ENCODE measurements at places on chromosomes 5 and 9.
A peak's percentile ranks its signal among the peaks of the same experiment; 100 is the strongest.

DNA sequence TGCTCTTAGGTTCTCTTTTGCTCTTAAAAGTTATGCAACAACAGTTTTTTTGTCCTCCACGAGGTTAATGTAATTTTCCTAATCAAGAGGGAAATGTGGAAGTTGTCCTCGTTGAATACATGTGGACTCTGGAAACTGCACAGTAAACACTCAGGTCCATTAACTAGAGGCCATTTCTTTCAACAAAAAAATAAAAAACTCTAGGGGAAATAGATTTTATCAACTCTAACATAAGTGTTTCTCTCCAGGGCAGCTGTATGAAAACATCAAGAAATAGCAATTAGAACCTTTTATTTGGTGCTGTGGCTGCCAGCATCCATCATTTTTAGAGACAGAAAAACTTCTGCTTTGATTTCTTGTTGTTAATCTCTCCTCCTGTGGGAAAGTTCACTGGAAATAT lies 288.6 kb downstream of the ICE1 start:
- no peak for DNase-seq

GRCh38 chr5:100762108-100762507 lies 141.0 kb downstream of the ST8SIA4 start:
- no peak for DNase-seq

- no peak for DNase-seq
Observed at GRCh38 chr9:93597871-93598646, 21.7 kb downstream of the PHF2 start.

- no peak for DNase-seq
Observed at GRCh38 chr5:36685631-36686288, 79.4 kb downstream of the SLC1A3 start.

DNA sequence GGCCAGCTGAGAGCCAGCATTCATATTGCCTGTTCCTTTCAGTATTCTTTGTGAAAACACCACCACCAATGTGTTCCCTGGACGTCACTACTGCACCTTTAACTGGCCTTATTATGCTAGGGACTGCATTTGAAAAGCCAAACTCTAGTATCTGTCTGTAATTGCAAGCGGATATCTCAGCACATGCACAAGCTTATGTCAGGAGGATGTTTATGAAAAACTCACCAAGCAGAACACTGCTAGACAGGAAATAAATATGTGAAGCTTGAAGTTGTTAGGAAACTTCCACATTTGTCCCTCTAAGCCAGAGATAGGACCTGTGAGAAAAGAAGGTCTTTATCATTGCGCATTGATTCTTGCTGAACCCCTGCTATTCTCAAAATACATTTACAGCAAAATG lies 135.4 kb upstream of the CCDC152 start:
- DNase-seq = no peak

DNA sequence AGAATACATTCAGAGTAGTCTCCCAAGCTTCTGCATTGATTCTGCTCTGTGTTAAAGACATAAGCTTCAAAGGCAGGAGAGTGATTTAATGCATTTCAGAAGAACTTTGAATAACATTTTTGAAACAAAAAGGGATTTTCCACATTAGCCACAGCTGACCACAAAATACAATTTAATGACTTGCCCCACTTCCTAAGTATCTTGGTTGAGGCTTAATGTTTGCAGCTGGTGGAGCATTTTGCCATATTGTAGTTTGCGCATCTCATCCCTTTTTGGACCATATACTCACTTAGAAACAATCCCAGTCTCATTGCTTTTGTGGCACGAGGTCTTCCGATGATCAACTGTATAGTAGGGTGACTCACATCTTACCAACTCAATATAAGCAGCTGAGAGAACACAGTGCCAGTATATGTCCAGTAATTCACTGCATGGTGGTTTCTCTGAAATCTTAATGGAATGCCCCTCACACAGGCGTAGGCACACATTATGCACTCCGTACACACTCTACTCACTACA lies 455.8 kb upstream of the PTGER4 start:
- no peak for DNase-seq

DNA sequence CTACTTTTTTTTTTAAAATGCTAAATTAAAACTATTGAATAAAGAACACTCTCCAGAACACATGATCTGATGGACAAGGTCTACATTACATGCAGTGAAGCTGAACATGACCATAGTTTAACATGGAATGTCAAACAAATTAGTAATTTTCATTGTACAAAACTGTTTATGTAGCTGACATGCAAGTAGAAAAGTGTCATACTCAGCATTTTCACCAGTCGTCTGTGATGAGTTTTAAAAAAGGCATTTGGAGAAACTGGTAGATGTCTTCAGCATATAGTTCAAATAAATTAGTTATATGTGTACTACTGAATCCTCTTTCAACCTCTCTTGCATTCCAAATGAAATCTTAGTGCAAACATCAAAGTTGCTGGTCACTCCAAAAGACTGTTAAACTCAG lies 301.9 kb downstream of the FER start:
- no peak for DNase-seq

GRCh38 chr5:14929293-14930065 lies 57.9 kb upstream of the ANKH start:
- DNase-seq = no peak

DNA sequence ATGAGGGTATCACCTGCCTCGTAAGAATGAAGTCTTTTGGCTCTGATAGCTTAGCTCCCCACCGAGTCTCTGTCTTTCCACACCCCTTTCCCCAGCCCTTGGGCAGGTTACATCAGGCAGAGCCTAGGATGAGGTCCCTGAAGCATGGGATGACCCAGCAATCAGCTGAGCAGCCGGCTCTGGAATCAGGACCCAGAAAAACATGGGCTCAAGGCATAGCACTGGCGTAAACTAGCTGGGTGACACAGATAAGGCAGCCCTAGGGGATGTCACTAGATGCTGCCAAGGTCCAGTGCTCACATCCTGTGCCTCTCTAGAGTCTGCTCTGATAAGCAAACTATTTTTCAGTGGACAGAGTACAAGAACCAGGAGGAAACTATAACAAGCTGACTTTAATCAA lies 26.6 kb downstream of the IDNK start:
- no peak for DNase-seq

DNA sequence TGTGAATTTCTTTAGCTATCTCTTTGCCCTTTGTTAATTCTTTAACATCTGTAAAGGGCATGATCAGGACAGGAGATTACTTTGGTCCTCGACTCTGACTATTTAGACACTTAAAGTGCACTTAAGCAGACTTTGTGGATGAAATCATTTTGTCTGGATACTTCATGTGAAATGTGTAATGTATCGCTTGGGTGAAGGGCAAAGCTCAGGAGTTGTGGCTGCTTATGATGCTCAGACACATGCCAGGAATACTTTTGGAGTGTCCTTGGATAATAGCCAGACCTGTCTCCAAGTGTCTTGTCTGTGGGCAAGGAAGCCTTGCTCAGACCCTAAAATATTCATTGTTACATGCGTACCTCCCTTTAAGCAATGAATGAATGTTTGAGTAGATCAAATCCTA lies 87.8 kb downstream of the RAI14 start:
- DNase-seq = no peak

- DNase-seq = no peak
Observed at GRCh38 chr5:90855296-90856010, 296.9 kb downstream of the ADGRV1 start.

DNA sequence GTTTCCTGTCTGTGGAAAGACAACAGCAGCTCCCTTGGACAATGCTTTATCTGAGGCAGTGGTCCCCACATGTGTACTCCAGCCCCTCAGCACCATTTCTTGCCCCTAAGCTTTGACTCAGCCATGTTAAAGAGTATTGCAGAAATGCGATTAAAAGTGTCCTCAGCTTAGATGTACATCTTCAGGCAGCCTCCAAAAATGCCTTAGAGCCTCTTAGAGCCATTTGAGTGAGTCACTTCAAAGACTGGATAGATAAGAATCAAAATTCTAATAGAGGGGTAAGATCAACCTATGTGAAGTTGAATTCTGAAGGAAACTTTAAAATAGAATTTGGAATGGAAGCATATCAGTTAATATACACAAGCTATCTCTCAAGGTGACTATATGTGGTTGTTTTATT lies 296.3 kb downstream of the ADAMTS6 start:
- DNase-seq = no peak

DNA sequence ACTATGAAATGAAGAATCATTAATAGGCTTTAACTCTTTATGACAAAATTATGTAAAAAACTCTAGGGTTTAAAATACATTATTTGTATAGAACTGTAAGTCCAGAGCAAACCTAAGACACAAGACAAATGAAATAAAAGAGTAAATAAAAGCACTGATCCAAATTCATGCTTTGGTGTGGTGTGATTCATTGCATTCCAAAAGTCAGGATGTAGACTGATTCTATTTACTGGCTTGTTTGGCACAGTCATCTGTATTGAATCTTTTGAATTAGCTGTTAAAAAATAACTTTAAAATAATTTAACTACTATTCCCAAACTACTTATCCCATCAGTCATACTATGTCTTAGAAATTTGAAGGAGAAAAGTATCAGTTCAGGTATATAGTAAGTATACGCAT lies 31.1 kb downstream of the IL4 start:
- DNase-seq = no peak

DNA sequence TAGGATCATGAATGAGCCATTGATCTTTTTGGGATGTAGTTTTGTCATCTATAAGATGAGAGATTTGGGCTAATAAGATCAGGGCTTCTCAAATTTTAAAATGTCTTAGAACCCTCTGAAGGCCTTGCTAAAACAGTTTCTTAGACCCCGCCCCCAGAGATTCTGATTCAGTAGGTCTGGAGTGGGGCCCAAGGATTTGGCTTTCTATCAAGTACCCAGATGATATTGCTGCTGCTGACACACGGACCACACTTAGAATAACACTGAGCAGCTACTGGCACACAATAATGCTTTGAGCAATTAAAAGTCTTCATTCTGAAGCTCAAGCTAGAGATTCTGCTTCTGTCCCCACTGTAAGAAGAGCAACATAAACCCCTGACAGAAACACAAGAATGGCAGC lies 216.7 kb downstream of the SMARCA2 start:
- no peak for DNase-seq

DNA sequence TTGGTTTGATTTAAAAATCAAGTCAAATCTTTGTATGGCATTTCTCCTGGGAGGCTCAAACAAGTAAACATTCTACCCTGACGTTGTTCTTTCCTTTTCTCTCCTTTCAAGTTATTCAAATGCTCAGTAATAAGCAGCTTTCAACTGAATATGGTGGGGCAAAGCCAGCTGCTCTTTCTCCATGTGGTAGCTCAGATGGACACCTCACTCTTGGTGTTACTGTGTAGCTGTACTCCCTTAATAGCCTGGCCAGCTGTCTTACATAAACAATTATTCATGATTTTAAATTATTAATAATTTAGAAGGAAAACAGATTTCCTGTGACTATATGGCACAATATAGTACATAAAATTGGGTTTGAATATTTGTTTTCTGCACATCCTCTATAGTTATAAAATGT lies 165.2 kb downstream of the PDE4D start:
- DNase-seq = no peak

- no peak for DNase-seq
Observed at GRCh38 chr9:21657966-21658667, 144.3 kb upstream of the MTAP start.

GRCh38 chr5:131394128-131394527 lies 130.3 kb downstream of the CDC42SE2 start:
- peak; percentile 57 for DNase-seq

GRCh38 chr9:121453232-121453892 lies 46.3 kb downstream of the GGTA1 start:
- DNase-seq = no peak

- DNase-seq = no peak
Observed at GRCh38 chr5:178581621-178582020, 8.6 kb downstream of the COL23A1 start.

DNA sequence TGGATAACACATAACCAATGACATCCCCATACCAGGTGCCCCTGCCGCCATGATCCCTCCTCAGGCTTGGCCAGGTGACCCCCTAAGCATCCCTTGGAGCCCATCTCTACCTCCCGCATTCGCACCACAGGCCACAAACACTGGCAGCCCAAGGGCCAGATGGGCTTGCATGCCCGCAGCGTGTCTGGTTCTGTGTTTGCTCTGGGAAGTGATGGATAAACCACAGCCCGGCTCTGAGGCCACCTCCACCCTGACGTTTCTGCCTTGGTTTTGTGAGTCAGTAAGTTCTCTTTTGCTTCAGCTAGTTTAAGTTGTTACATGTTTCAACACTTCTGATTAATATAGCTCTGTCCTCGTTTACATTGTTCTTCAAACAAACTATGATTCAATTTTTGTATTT lies 172.4 kb upstream of the PHYKPL start:
- no peak for DNase-seq

GRCh38 chr9:99244344-99245260 lies 22.5 kb downstream of the SEC61B start:
- DNase-seq = no peak

GRCh38 chr9:121344184-121344583 lies 25.9 kb downstream of the STOM start:
- no peak for DNase-seq

- no peak for DNase-seq
Observed at GRCh38 chr5:95446560-95447221, 55.5 kb downstream of the FAM81B start.

DNA sequence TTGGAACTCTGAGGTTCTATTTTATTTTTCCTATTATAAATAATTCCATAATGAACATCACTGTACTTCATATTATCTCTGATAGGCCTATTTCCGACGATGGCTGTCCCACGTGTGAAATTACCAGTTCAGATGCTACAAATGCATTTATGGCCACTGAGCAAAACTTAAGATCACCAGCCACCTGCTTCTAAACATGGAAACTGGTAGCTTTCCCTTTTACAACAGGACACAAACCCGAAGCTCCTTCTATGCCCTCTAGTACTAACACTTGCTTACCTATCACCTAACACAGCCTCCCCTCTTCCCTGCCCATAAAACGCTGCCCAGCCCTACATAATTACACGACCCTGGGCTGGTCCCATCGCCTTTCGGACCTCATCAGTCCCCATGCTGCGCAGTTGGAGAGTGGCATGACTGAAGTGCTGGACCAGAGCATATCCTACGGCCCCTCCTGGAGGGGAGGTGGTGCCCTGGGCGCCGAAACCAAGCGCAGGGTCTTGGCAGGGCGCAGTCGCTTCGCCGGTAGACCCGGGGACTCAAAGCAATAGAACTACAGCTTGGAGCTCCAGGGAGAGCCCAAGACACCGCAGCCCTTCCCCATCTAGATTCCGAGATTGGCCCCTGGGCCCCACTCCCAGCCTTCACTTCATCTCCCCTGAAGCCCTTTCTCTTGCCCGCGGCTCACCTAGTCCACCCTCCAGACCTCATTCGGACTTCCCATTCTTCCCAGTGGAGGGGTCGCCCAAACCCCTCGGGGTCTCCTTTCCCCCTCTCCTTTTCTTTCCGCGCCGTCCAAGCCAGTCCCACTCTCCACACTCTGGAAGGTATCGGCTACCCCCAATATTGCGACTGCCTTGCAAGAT lies 1.0 kb upstream of the SAP30L start:
- peak; percentile 31 for DNase-seq
